Activated T-helper 2 cell treated with anti-CD3 and anti-CD28 coated beads, Interferon-gamma antibody, Interleukin-2, Interleukin-4, amounts not matched to agents 10 μg/mL and 5 μg/mL and 100 μg/mL, durations not matched to agents 14 hours and 24 hours and 36 hours (primary cell): ENCODE measurements at places on chromosomes 7 and 10. TPM values are rescaled to one million over a fixed set of nuclear protein-coding genes. Genes with fewer than 3 reads are reported as not detected.

DNA sequence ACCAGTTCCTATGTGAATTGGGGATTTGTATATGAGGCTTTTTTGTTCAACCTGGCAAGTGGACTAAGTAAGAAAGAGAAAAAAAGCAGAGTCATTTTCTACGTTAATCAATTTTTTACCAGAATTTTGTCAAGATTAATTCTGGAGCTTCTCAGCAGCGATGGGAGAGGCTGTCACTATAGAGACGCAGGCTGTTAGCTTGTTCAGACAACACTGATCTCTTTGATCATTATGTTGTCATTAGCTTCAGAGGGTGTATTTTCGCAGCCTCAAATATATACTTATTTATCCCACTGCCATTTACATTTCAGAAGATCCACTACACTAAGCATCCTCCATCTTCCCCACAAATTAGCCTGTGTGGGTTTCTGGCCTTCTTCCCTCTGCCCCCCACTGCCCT is 196.7 kb upstream of the PFKP start:
- no peak for DNase-seq

GRCh38 chr10:97715259-97715874 is 1.8 kb downstream of the MARVELD1 start:
- no peak for DNase-seq

- no peak for DNase-seq
Measured at GRCh38 chr10:89373916-89374711, 3.7 kb upstream of the IFIT1B start.

- no peak for DNase-seq
Measured at GRCh38 chr7:148187471-148187870, 403.1 kb upstream of the C7orf33 start.

GRCh38 chr7:108030516-108030915 is 27.6 kb upstream of the LAMB1 start:
- DNase-seq: no peak

DNA sequence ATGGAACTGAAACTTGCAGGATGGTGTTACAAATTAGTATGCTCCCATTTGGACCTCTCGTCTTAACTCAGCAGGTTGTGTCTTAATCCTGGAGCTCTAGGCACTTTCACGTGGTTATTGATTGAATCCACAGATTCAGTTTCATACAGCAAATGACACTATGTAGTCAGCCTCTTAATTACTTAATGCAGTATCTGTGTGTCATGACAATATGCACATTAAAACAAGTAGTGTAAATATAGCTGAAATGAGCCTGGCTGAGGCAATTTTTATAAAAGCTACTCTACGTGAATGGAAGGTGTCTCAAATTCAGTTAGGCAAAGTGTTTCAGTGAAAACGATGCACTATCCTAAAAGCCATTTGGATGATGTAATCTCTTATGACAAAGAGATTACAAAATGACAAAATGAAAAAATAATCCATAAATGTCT is 86.8 kb downstream of the CD36 start:
- no peak for DNase-seq

GRCh38 chr10:76550806-76551205 is 1086.8 kb downstream of the KCNMA1 start:
- no peak for DNase-seq

GRCh38 chr10:58400609-58401008 is 15.4 kb downstream of the TFAM start:
- no peak for DNase-seq

- DNase-seq: no peak
Measured at GRCh38 chr7:150323682-150324372, 482 bp upstream of the ACTR3C start.

- DNase-seq: no peak
Measured at GRCh38 chr10:124674768-124675222, 69.4 kb downstream of the FAM53B start.

DNA sequence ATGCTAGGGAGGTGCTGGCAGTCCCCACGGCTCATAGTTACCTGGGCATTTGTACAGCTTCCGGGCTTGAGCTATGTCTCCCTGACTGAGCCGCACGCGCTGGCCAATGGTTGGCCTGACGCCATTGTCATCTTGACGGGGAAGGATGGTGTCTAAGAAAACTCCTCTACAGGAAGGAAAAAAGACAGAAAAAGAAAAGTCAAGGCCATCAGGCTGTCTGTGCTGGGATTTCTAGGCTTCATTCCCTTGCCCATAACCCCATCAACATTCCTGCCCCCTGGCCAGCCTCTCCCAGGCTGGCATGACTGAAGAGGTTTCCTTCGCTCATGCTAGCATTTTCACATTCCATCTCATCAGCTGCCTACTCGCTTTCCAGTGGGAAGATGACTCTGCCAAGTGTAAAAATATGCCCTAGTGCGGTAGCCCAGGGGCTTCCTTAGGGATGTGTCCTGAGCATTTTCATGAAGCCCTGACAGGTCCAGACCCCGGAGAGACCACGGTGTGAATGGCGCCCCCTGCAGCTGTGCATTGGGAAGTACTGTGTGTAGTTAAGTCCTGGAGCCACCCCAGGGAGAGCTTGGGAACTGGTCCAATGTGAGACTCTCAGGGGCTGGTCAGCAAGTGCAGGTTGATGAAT is 54.5 kb upstream of the OPALIN start:
- no peak for DNase-seq

DNA sequence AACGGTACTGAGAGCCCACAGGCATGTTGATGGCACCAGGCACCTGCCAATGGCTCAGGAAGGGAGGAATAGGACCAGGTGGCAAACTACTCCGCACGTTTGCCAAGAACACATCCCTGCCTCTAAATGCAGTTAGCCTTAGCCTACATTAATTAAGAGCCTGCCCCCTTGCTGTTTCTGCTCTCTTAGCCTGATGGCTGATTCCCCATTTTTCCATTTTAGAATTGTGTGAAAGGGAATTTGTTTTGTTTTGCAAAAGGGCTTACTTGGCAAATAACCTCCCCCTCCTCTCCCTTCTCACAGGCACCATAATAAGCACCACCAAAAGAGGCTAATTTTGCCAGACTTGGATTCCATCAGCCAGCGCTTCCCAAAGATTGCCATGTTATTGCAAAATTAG is 1203.2 kb downstream of the SORCS3 start:
- no peak for DNase-seq

- no peak for DNase-seq
Measured at GRCh38 chr10:63977329-63977923, 456.2 kb downstream of the REEP3 start.

DNA sequence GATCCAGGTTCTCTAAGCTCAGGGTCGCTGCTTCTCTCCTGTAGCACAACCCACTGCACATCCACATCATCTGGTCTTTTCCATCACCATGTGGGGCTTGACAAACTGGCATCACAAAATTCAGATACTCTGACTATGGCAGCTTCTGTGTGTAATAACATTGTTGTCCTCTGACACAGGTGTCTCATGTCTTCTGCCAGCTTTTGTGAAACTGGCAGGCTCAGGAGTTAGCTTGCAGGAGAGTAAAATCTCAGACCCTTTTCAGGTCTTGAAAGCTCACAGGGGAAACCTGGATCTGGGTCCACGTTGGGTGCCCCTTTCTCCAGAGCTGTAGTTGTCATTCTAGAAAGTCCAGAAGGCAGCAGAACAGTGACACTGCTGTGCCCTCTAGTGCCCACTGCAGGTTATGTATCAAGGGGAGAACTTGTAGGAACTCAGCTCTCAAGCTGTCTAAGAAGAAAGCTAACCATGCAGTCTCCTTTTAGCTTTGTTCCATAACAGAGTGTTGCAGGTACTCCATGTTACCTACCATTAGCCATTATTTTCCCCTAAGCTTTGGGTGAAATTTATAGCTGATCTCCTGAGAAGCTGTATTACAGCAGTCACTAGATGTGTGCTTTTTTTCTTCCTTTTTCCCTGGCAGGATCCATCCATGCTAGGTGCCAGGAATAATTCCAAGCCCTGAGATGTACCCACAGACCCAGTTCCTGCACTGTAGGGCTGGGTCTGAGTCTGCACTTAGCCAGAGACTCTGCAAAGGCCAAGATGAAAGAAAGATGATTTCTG is 102.7 kb downstream of the ZNF248 start:
- DNase-seq: no peak

- DNase-seq: no peak
Measured at GRCh38 chr10:125060026-125060425, 100.3 kb downstream of the CTBP2 start.

DNA sequence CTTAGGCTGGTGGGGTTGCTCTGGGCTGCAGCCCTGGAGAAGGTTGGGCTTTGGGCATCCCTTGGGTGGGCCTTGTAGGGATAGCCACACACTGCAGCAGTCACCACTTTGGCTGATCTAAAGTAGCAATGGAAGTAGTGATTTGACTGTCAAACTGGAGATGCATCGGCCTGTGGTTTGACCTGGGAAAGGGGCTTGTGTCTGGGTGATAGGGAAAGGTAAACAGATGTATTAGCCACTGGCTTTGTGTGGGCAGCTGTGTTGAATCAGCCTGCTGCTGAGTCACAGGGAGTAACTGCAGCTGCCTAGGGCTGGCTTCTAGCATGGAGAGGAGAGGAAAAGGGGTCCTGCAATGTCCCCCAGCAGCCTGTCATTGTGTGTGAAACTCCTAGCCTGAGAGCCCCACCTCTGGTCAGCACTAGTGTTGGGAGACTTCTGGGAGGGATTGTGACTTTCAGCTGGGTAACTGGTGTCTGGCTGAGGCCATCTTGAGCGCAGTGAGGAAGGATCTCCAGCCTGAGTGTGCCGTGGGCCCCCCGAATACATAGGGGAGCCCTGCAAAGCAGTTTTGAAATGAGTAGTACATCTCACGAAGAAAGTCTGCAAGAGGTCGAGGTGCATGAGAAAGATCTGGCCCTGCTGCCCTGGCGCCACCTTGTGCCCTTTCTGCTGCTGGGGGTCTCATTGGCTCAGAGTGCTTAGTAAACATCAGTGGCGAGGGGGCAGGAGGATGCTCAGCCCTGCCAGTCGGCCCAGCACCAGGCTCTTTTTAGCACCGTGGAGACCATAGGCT is 117.3 kb downstream of the FANK1 start:
- DNase-seq: no peak

DNA sequence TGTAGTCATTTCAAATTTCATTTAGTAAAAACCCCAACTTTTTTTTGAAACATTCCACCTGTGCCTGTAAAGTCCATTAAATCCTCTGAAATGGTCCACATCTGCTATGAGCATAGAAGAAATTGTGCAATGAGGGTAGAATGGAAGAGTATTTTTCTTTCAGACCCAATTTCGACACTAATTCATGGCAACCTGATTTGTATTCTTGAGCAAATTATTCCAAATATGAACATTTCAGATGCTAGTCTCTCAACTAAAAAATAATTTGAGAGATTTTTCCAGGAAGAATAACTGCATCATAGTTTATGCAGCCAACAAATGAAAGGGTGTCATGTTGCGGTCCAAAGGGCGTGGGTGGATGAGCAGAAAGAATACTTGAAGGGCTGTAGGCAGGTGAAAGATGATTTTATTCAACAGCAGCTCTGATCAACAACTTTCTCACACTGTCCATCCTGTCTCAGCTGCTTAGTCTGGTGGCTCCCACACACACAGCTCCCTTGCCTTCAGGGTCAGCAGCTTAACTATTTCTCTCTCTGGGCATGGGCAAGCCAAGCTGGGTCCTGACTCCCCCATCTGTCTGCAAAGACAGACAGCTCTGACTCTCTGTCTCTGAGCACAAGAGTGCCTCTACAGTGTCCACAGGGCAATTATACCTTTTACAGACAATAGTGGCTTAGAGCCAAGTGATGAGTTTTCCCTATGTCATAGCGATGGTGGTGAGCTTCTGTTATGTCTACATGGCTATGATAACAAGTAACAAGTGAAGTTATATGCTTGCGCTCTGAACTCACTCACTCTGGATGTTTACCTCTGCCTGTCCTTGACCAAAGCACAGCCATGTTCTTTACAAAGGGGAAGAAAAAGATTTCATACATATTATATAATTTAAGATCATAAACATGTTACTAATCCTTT is 11.5 kb downstream of the STEAP2 start:
- no peak for DNase-seq

NYAP1 gene
- 0.27 and 0.34 TPM in 2 replicates for total RNA-seq

INMT gene
- total RNA-seq: not detected in 2 replicates

THSD7A gene
- not detected in 2 replicates for total RNA-seq

CYP2C9 gene
- total RNA-seq: not detected in 2 replicates

AOC1 gene
- 0.16 TPM in 1 of 2 replicates, not detected in the other for total RNA-seq

STAG3 gene
- total RNA-seq: 20.6 and 22.3 TPM in 2 replicates
